ENCODE measurements at places on chromosomes 12 and 14.

- no peak for DNase-seq
Measured at GRCh38 chr14:71267691-71268090, 360.4 kb downstream of the PCNX1 start.

DNA sequence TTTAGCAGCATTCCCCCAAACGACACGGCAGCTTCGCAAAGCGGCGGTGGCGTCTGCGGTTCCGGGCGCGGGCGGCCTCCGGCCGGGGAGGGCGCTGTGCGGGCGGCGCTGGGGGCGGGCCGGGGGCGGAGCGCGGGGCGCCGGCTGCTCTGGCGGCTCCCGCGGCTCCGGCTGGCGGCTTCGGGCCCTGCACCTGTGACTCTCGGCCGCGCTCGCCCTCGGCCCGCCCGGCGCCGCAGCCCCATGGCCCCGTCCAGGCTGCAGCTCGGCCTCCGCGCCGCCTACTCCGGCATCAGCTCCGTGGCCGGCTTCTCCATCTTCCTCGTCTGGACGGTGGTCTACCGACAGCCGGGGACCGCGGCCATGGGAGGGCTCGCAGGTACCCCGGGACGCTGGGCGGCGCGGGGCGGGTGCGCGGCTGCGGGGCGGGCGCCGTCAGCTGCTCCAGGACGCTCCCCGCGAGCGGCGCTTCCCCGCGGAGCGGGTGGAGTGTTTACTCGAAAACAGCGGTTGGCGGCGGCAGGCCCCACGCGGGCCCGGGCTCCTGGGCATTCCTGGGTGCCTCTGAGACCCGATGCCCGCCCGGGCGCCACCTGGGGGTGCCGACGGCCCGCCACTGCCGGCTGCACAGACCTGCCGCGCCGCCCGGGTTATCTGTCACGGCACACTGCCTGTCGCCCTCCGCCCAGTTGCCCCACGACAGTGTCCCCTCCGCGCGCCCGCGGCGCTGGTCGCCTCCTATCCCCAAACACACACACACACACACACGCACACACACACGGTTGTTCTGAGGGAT is at the start of gene SLC48A1:
TSS of gene SLC48A1 (plus strand) at position 177 of the 796 bp plus-strand sequence. CDS start at position 244, 67 bp downstream.
- DNase-seq = peak; percentile 49

- DNase-seq = no peak
Measured at GRCh38 chr12:106747973-106748436, 26.5 kb upstream of the RIC8B start.

DNA sequence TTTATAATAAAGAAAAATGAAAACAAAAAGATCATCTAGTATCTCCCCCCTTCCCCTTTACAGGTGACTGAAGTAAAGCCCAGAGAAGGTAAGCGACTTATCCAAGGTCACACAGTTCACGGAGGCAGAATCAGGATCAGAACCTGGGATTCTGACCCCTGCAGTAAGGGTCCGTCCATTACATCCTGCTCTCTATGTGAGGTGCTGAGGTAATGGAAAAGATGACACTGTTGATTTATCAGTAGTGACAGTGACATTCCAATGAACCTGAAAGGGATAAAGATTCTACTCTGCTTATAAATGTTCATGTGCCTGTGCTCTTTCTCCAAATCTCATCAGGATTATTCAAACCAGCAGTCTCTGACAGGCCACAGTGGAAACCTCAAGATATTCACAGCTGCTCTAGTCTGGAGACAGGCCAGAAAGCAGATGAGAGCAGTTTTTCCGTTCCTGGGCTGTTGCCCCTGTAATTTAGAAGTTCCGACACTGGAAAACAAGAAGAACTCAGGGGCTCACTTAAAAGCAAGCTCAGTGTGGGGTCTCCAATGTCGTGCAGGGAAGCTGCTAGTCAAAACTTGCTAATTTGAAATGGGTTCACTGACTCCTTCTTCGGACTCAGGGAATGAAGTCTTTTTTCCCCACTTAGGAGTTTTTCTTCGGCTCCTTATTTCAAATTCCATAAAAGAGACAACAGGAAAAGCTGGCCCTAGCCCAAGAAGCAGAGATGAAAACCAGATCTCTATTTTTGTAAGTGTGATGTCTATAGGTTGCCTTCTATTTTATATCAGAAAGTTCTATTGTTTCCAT is 131.8 kb upstream of the EEA1 start:
- DNase-seq = peak; percentile 18

- DNase-seq = no peak
Measured at GRCh38 chr12:70177631-70178030, 65.6 kb upstream of the CNOT2 start.

DNA sequence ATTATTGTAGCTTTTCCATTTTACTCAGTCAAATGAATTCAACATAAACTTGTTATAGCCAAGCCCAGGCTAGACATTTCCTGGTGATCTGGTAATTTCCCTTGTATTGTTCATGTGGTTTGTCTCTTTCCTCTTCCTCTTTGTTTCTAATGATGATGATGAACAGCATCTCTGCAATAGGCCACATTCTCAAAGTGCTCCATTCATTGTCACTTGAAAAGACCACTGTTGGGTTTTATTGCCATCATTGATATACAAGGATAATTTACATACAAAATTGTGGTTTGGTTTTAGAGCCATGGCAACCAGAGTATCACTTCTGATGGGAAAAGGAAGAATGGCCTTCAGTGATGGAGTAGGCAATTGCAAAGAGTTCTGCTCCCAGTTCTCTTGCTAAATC is 379.3 kb downstream of the RGS6 start:
- no peak for DNase-seq

DNA sequence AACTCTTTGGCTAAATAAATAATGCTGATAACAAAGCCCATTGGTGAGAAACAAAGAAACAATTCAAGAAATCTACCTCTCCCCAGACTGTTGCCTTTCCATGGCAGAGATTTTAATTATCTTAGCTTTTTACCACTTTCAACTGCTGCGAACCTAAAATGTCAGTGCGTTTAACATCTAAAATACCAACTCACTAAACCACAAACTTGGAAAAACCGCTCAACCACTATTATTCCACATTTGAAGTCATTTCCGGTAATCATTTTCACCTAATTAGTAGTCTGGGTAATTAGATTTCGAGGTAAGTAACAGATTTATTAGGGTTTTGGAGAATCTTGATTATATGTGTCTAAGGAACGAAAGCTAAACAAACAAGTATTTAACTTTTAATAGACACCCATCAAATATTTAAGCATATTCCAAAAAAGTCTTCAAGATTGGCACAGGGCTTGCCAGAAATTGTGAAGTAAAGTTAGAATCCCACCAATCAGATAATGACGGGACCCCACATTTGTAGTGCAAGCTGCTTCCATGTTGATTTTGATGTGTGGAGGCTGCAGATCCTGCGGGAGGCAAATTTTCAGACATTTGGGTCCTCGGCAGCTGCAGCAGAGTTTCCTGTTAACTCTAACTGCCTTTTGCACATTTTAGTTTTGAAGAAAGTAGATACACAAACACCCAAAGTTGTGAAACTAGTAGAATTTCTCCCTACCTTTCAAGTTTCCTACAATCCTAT is 4.1 kb downstream of the OTX2 start:
- DNase-seq = no peak

DNA sequence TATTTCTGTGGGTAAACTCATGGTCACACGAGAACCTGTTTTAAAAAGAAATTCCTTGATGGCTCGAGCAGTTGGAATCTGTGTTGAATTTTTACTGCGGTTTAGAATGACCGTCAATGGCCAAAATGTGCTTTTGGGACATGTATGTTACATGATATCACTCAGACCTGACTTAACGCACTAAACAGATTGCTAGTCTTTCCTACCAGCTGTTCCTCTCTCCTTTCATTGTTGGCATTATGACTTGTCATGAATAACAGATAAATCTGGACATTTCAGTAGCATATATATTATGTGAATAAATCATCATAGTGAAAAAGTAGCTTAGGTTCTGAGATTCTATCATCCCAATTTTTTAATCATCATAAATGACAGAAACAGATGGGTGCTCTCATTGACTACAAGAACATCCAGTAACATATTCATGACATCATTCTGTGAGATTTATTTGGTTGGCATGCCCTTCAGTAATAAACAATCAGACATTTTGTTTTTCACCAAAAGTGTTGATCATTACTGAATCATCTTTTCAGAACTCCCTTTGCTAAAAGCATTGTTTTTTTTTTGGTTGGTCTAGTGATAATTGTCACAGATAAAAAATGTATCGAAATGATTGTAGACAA is 57.9 kb upstream of the NAV3 start:
- no peak for DNase-seq

- DNase-seq = no peak
Measured at GRCh38 chr12:130984183-130985058, 30.7 kb downstream of the ADGRD1 start.

DNA sequence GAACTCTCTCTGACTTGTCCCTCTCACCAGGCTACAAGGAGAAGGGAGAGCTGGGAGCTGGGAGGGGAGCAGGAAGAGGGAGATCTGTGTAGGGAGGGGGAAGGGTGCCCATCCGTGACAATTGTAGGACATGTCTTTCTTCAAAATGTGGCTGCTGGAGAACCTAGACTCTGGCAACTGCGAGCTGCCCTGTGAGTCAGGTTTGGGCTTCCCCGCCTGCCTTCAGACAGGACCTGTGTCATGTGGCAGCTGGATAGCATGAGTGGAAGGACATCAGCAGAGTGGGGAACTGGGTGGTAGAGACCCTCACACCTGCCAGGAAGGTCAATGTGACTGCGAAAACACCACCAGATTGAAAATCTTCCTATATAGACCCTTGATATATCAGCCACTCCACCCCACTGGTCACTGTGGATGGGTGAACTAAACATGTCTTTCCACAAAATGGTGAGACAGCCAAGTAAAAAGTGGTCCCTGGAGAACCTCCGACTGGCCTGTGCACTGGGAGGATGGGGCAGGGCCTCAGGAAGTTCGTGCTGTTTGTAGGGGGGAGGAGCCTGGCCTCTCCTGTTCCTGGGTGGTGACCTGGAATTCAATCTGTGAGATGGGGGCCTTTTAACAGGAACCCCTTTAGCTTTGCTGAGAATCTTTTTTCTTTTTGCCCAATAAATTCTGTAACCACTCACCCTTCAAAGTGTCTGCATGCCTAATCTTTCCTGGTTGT is 62.2 kb upstream of the CAPRIN2 start:
- no peak for DNase-seq

DNA sequence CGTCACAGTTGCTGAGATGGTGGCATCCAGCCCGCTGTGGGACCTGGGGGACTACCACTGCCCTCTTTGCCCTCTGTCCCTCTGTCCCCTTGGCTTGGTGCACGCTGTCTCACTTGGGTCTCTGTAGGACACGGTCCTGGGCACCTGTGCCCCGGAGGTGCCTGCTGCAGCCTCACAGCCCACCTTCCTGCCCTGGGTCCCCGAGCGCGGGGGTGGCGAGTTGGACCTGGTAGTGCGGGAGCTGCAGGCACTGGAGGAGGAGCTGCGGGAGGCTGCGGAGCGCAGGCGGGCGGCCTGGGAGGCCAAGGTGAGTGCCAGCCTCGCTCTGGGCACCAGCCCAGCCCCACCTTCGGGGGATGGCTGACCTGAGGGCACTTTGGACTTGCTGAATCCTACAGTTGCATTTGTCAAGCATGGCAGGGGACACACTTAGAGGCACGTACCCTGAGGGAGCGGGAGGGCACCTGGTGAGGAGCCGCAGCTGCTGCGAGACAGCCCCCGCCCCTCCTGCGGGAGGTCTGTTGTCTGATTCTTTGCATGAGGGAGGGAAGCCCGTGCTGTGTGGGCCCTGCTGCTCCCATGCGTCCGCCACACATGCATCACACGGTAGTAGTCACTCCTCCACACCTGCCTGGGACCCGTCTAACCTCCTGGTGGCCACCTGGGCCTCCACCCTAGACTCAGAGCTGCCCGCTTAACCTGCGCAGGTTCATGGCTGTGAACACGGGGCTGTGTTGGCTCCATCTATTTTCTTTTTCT is 6.8 kb downstream of the TEDC1 start:
- DNase-seq = no peak

- DNase-seq = no peak
Measured at GRCh38 chr14:71448431-71449315, 483.6 kb upstream of the RGS6 start.

- DNase-seq = no peak
Measured at GRCh38 chr12:4743046-4743445, 22.8 kb downstream of the GALNT8 start.

DNA sequence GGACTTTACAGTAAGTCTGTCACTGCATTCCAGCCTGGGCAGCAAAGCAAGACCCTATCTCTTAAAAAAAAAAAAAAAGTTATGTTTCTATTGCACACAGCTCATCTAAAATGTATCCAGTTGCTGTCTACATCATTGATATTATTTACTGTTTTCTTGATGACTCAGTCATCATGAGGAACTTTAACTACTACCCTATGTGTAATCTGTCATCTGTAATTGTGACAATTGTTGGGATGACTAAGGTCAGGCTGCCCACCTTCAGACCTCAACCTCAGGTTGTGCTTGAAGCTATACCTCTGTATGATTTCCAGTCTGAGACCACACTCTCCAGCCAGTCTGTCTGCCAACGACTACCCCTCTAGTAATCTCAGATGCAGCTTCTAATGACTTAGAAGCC is 15.3 kb downstream of the PPP1R13B start:
- peak; percentile 9 for DNase-seq

DNA sequence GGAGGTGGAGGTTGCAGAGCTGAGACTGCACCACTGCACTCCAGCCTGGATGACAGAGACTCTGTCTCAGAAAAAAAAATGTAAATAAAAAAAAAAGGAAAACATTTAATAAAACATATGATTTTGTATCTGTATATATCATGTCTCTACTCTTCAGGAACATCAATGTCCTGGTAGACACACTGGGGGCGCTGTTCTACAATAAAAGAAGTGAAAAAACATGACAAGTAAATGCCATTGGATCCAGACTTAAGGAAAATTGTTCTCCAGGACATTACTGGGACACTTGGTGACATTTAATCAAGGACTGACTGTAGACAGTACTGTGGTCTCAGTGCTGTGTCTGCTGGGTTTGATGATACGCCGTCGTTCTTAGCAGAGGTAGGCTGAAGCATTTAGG is 15.5 kb upstream of the KLC1 start:
- no peak for DNase-seq
